ENCODE measurements at places on chromosomes 4 and X.

DNA sequence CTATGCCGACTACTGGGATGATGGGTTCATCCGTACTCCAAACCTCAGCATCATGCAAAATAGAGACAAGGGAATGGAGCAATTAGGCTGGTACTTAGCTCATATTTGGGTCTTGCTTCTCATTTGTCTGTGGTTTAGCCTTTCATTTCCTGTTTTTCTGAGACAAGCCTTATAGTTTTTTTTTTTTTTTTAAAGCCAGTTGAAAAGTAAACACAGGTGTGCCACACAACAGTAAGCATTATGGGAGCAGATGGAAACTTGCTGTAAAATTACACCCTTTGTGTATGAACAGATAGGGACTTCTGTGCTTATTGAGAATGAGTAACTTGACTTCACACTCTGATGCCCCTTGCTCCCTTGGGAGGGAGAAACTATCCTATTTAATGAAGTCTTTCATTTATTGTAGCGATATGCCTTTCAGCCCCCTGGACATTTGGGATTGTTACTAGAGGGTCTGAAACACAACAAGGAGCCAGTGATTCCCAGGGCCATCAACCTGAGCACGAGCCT lies 13.7 kb downstream of the RASSF6 start:
- peak; percentile 50 for DNase-seq

GRCh38 chr4:159158985-159159384 lies 56.1 kb downstream of the RAPGEF2 start:
- no peak for DNase-seq

- DNase-seq, result no peak
Measured at GRCh38 chrX:1449036-1449822, 3.5 kb downstream of the ASMTL start.

GRCh38 chr4:52102587-52102986 lies 51.5 kb downstream of the SPATA18 start:
- no peak for DNase-seq

DNA sequence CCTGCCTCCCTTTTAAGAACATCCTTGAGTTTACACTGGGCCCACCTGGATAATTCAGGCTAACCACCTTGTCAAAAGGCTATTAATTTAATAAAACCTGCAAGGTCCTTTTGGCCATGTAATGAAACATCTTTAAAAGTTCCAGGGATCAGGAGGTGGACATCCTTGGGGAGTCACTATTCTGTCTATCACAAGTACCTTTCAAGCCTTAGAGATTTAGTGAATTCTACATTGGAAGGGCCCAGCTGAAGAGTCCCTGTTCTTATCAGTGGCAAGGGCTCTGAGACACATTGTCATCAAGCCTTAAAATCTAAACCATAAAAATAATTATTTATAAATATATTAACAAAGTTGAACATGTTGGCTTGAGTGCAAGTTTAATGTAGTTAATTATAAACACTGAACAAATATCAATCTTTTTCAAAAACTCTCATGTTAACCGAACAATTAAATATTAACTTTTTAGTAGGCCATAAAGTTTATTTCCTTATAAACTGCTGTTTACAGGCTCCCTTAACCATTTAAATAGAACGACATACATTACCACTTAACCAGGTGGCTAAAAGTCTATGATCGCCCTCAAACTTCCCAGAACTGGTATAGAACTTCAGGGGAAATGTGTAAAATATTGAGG lies 104.4 kb upstream of the CBR4 start:
- no peak for DNase-seq

DNA sequence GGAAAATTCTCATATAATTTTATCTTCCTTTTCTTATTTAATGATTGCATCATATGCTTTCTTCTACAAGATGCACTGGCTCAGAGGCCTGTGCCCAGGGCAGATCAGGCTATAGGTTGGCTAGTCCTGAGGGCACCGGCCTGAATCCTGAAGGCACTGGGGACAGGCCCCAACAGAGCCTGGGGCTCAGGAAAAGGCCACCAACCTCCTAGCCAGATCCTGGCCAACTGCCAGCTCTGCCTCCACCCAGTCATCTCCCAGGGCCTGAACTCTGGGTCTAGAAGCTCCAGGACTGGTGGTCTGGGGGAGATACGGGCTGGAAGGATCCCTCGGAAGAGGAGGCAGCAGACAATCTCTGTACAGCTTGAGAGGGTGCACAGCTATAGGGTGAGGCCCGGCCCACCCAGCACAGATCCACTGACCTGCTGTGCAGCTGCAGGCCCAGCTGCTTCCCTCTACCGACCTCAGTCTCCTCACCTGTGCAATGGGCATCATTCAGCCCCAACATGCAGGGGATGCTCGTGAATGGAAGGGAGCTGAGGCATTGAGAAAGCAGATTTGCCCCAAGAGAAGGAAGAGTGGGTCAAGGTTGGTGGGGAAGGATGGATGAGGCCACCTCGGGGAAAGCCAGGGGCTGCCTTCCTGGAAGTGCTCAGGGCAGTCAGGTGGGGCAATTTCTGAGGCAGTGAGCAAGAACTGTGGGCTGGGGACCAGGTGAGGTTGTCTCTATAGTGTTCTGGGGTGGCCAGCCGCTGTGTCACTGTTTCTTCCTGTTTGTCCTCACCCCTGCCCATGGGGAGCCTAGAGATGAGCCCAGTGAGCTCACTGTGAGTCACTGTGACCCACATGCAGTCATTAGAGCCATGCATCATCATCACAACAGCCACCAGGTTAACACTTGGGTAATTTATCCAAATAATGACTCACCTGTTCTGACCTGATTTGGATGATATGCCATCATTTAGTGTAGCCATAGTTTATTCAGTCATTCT lies 22.4 kb upstream of the XAGE2 start:
- DNase-seq, result no peak

GRCh38 chrX:129663171-129663570 lies 8.4 kb upstream of the APLN start:
- DNase-seq, result no peak

- no peak for DNase-seq
Measured at GRCh38 chr4:1396806-1397455, 9.3 kb downstream of the NKX1-1 start.

Data from colonic mucosa (tissue), 4 donors.